ENCODE measurements at places on chromosomes 4 and X.

- no peak for DNase-seq
Observed at GRCh38 chrX:22383988-22384387, 111.3 kb downstream of the CBLL2 start.

DNA sequence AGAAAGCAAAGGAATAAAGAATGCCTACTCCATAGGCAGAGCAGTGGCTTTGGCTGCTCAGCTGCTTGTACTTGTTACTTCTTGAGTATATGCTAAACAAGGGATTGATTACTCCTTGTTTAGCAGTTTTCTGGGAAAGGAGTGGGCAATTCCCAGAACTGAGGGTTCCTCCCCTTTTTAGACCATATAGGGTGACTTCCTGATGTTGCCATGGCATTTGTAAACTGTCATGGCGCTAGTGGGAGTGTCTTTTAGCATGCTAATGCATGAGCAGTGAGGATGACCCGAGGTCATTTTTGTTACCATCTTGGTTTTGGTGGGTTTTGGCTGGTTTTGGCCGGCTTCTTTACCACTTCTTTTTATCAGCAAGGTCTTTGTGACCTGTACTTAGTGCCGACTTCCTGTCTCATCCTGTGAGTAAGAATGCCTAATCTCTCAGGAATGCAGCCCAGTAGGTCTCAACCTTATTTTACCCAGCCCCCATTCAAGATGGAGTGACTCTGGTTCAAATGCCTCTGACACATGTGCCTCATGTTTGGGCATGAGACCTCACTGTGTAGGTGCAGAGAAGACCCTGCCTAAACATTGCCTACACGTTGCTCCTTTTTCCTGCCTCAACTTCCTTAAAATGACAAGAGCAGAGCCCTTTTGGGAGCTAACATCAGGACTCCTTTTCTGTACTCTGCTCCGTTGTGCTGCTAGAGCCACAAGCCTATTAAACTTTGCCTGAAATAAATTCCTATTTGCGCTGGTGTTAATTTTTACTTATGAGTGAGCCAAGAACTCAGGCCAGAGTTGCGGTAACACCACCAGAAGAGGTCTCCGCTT, 21.0 kb upstream of the UBA6 start:
- no peak for DNase-seq

GRCh38 chr4:59704616-59705015, 1495.5 kb upstream of the ADGRL3 start:
- DNase-seq = no peak

DNA sequence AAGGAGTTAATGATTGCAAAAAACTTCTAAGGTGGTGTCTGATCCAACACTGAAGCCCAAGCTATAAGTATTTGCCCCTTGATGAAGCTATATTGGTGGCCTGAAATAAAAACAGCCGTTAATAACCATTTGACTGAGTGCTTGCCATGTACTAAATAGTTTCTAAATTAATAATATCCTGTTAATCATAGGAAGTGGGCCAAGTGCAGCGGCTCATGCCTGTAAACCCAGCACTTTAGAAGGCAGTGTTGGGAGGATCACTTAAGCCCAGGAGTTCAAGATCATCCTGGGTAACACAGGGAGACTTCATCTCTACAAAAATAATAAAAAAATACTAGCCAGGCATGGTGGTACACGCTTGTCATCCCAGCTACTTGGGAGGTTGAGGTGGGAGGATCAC, 8.3 kb downstream of the NDP start:
- DNase-seq = no peak

- no peak for DNase-seq
Observed at GRCh38 chr4:177185151-177185550, 124.5 kb upstream of the NEIL3 start.

DNA sequence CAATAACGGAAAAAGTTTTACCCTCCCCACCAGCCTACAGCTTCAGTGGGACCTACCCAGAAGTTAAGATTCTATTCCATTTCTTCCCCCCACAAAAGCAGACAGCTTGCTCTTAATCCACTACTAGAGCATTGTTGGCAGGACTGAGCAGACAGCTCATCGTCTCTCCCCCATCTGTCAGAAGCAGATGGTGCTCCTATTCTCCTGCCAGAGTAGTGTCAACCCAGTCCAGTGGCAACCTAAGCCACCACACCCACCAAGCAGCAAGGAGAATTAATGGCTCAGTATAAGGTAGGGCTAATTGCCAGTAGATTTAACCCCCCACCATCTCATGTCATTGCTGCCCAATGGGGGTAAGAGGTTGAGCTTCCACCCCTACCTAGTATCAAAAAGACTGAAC, 62.0 kb downstream of the AWAT2 start:
- DNase-seq = no peak

DNA sequence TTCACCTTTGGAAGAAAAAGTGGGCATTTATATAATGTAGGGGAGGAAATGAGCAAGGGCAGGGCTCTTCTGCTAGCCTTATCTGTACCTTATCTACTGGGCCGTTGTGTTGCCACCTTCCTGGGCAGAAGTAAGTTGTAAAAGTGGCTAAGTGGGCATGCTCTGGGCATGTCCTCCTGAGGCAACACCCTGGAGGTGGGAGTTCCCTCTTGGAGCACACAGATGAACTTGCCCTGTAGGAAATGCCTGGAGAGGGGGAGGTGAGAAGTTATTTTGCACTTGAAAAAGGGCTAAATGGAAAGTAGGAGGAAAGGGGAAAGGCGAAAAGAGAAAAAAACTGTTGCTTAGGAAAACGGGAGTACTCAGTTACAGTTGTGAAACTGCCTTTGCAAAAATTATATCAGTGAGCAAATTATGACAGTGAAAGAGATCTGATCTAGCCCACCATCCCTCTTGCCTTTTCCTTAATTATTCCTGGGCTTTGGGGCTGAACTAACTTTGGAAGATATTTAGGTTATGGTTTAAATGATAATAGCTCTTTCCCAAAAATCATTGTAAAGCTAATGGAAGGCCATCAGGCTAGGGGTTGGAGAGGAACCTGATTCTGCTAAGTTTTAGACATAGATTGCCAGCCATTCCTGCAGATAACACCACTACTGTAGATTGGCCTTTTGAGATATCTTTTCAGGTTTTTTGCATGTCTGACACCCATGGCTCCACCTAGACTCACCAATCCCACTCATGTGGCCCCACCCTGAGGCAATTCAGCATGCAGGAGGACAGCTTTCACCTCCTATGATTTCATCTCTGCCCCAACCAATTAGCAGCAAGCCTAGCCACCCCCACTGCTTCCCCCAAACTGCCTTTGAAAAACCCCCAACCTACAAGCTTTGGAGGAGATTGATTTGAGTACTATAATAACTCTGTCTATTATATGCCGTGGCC, 20.5 kb upstream of the ZNF81 start:
- DNase-seq = no peak

DNA sequence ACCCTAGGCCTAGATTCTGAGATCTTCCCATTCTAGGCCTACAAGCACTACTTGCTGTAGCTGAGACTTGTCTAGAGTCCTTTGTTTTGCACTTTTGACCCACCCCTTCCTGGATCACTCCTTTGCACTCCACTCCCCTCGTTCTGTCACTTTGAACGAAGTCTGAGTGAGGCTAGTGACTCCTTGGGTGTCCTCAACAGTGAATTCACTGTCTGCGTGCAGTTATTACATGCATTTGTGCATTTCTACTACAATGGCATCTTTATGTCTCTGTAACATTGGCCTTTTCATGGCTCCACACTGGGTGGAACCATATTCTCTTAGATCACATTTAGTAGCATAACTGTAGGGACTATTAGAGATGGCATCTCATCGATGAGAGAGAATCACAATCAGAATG, 50.5 kb downstream of the OCRL start:
- no peak for DNase-seq

GRCh38 chr4:120903419-120903818, 19.1 kb downstream of the PRDM5 start:
- no peak for DNase-seq

DNA sequence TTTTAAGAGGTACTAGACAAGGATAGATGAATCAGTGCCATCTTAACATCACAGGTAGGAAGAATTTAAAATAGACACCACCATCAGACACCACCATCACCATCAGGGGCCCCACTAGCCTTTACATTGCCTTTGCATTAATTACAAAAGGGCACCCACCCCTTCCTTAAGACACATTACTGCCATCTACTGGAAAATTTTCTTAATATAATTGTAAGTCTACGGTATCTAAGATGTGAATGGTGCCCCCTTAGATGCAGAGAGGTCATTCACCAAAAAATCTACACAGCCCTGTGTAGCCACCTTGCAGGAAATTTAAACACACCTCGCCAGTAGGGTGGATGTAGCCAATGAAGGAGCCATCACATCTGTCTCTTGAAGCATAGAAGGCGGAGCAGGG, 184.1 kb downstream of the MID1IP1 start:
- peak; percentile 19 for DNase-seq

- DNase-seq = no peak
Observed at GRCh38 chr4:174241162-174241561, 42.3 kb downstream of the FBXO8 start.

DNA sequence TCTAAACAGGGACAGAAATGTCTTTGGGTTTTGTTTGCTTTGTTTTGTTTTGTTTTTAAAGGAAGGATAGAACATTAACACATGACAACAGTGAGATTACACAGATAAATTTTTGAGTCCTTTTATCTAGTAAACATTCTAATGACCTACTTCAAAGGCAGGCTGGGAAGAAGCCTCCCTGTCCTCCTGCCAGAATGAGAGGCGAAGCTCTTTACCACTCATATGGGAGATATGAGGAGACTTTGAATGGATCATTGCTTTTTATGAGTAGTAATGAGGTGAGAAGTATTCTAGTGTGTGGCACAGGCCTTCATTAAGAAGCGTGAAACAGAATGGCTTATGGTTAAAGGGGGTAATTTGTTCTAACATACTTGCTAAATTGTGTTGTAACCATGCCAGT, 172.0 kb downstream of the FBXO8 start:
- DNase-seq = no peak

DNA sequence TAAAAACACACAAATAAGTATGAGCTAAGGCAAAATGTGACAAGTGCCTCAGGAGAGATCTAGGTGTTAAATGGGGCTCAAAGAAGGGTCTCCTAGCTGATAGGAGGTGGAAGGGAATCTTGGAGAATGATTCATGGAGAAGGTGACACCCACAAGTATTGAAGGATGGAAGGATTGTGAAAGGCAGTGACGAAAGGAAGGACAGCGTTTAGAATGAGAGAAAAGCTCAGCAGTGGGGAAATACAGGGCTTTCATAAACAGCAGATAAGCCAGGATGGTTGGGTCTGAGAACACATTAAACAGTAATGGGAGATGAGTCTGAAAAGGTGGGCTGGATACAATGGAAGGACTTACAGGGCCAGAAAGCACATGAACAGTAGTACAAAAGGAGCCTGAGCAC, 11.5 kb downstream of the ANXA5 start:
- DNase-seq = no peak

GRCh38 chr4:113732-114131, 10.6 kb upstream of the ZNF718 start:
- DNase-seq = no peak

GRCh38 chrX:122868631-122869030, 315.4 kb upstream of the GRIA3 start:
- no peak for DNase-seq

- peak; percentile 70 for DNase-seq
Observed at GRCh38 chr4:108492816-108493595, 127.4 kb upstream of the RPL34 start.

DNA sequence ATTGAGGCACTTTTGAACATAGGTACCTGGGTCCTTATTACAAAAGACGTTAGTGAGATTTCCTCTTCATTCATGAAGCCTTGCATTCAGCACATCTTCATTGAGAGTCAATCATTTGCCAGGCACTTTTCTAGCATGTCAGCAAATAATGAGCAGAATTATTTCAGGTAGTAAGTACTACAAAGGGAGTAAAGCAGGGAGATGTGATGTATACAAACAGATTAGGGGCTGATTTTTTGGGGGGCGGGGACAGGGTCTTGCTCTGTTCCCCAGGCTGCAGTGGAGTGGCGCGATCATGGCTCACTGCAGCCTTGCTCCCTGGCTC, 638 bp upstream of the CCKAR start:
- DNase-seq = no peak

DNA sequence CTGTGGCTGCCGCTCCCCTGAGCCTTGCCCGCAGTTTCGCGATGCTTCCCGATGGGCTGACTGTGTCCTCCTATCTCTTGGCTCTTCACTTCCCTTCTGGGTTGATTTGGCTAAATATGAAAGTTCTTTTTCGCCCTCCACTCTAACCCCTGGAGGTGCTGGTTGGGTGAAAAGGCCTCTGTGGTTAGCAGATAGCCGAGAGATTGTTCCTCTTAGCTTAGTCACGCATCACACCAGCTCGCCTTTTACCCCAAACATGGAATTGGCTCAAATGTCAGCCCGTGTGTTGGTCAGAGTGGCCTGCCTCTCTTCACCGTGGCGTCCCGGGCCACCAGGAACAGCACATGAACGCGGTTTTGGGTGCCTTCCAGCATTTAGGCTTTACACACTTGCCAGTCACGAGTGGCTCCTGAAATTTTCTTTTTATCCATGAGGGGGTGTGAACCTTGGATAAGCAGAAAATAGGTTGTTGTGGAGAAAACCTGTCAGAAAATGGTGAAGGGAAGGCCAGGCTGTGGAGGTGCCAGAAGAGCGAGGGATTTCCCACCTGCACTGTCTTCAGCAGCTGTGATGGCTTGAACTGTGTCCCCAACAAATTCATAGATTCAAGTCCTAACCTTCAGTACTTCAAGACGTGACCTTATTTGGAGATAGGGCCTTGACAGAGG, 8.9 kb downstream of the CLCN4 start:
- no peak for DNase-seq

DNA sequence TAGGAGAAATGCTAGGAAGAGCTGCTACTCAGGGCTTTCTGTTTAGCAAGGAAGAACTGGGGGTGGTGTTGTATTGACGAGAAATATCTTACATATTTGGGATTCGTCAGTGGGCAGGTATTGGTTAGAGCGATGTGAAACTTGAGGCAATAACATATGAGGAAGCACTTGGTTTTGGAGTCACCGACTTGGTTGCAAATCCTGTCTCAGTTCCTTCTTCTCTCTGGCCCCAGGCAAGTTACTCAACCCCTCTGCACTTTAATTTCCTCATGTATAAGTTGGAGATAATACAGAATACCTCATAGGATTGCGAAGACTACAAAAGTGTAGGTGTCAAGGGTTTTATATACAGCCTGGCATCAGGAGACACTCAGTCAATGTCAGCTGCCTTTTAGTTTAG, 34.1 kb downstream of the GPAT3 start:
- DNase-seq = no peak

DNA sequence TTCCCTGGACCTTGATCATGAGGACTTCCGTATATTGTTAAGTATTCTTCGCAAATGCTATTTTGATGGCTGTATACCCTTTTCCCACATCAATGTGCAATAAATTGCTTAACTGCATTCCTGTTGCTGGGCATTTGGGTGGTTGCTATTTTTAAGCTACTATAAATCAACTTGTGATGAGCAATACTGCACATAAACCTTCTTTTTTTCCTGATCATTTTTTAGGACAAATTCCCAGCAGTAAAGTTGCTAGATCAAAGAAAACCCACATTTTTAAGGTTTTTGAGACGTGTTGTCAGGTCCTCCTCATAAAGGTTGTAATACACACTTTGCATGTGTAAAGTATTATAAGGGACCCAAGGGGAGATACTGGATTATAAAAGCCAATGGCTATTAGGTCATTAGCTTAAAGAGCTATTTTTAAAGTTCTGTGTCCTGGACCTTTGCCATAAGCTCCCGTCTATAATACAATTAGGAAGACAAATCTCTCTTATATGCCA, 35.6 kb downstream of the LIMCH1 start:
- no peak for DNase-seq

All from HEK293T (cell line).